ENCODE measurements at places on chromosomes 2 and 18.
A peak's percentile ranks its signal among the peaks of the same experiment; 100 is the strongest.

GRCh38 chr18:56982766-56983165, 164.1 kb upstream of the BOD1L2 start:
- no peak for DNase-seq

DNA sequence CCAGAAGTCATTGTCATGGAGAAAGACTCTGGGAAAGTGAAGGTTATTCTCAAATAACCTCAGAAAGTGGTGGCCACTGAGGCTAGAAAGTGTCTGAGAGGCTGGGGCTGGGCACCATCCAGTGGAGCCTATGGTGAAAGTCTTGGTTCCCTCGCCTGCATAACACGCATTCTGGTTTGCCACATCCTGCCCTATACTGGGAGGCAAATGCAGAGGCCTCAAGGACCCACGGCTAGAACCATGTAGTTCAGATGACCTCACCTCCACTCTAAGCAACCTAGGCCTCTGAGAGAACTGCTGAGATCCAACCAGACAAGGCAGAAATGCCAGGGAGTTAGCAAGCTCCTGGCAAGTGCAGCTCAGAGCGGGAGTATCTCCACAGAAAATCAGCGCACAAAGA, 5.1 kb downstream of the ITGB6 start:
- no peak for DNase-seq

- DNase-seq = no peak
These were observed 476.6 kb downstream of the CNTNAP5 start for GRCh38 chr2:124501575-124502152.

GRCh38 chr2:102301867-102302362, 9.4 kb upstream of the IL1RL1 start:
- no peak for DNase-seq

DNA sequence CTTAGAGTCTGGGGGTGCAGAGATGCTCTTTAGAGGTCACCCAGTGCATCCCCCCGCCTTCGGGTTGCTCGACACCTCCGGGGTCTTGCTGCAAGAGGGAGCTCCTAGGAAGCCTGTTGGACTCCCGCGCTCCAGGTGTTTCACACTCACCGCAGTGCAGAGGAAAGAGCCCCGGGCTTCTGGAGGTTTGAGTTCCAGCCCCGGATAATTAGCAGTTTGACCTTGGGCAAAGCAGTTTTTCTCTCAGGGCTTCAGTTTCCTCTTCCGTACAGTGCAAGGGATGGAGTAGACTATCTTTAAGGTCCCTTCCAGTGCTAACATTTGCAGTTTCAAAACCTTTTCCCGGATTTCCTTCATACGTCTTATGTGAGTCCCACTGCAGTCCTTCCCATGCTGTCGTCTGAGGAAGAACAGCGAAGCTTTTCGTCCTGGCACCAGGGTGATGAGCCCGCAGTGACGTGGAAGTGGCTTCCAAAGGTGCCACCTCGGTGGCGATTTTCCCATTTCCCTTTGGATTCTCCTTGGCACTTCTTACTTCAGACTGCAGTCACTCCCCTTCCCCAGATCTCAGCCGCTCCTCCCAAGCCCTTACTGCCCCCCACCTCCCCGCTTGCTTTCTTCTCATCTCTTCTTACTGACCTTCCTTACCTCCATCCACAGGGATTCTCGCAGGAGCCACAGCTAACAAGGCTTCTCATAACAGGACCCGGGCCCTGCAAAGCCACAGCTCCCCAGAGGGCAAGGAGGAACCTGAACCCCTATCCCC, 585 bp downstream of the PNKD start:
- DNase-seq = no peak

DNA sequence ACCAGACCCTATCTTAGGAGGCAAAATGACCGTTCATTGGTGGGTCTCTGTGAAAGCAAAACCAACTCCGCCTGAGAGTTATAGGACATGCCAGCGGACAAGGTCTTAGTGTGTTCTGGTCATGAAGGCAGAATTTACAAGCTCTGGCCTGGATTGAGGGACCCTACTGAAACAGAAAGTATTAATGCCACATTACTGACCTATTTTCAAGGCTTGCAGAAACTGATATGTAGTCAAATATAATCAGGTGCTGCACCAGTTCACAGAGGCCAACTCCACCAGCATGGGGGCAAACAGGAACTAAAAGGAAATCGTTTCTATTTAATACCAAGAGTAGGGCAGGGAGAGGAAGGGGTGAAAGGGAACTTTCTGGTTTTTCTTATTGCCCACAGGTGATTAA, 19.7 kb downstream of the TYMS start:
- no peak for DNase-seq

DNA sequence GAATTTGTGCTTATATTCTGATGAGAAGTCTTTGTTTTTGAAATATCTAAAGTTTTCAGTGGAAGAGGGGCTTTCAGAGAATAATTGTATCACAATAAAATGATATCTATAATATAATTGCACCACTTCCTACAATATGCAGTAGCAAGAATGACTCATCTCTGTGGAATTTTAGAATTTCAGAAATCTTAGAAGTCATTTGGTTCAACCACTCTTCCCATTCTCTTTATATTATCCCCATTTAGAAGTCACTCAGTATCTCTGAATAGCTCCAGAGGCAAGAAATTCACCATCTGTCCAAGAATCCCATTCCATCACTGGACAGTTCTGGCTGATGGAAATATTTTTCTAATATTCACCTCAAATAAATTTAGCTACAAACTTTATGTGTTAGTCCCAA, 59.3 kb upstream of the CCDC68 start:
- no peak for DNase-seq

GRCh38 chr2:189865826-189866225, 81.6 kb downstream of the PMS1 start:
- DNase-seq = no peak

DNA sequence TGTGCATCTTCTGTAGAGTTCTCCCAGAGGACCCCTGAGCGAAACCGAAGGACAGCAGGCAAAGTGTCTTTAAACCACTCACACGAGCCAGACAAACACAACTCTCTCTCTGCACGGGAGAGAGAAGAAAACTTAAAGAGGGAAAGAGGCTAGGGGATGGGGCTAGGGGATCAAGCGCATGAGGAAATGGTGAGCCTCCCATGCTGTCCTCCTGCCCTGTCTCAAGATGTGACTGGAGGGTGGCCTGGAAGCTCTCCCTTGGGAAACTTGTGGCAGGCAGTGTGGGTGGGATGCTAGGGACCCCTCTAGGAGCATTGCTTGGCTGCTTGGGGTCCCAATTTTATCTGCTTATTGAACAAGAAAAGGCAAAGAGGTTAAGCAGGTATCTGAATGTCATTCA, 44.5 kb downstream of the CYP26B1 start:
- DNase-seq = no peak

DNA sequence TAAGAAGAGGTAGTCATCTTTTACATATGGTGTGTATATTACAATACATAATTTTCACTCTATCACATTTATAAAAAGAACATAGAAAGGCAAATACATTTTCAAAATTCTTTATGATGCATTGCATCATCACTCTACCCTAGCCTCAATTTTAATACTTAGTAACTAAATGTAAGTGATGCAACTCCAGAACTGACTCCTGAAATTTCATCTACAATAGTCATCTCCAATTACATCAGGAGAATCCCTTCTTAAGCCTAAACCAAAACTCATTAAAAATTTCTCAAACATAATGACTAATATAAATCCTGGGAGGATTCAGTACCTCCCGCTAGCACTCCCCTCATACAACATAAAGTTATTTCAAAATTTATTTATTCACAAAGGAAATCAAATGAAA, 15.9 kb downstream of the TMX3 start:
- DNase-seq = no peak

DNA sequence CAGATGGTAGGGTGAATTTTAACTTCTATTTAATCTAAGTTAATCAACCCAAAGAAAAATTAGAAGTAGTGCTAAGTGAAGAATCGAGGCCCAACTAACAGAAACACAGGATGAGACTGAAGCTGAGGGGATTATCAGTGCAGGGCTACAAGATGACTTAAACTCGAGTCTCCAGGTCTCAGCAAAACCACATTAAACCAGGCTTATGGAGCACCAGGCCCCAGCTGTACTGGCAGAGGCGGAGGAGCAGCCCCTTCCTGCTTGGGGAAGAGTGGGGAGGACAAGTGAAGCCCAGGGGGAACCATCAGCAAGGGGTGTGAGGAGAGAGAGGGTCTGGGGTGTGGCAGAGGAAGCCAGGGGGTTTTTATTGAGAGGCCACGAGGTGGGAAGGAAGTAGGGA, 135.9 kb upstream of the EPAS1 start:
- no peak for DNase-seq

GRCh38 chr18:47280121-47280520, 28.7 kb upstream of the SKOR2 start:
- no peak for DNase-seq

DNA sequence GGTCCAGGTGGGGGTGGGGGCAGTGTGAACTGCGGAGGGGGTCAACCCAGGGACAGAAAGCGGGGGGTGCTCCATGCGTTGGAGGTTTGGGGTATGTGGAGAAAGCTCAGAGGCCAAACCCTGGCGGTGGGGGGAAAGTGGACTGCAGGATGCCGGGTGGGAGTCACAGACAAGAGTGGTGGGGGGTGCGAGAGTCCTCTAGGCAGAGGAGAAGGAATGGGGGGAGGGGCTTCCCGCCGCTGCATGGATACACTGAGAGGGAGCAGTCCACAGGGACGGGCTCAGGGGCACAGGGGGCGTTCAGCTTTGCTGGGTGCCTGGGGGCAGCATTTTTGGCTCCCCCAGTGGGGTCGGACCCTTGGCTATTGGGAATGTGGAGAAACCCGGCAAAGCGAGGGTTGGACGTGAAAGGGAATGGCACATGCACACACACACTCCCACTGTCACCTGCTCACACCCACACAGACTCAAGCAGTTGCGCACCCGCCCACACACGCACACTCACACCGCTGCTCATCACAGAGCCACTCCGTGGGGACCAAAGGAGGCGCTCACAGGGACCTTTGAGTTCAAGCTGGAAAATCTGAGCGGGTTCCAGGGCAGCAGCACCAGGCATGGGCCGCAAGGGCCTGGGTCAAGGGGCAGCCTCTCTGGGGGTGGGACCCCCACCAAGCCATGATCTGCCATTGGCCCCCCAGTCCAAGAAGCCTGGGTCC, 7.7 kb downstream of the GBX2 start:
- no peak for DNase-seq

GRCh38 chr2:211175956-211176355, 619.6 kb downstream of the CPS1 start:
- DNase-seq = no peak

- DNase-seq = no peak
These were observed 22.8 kb upstream of the KIDINS220 start for GRCh38 chr2:8860239-8860638.

DNA sequence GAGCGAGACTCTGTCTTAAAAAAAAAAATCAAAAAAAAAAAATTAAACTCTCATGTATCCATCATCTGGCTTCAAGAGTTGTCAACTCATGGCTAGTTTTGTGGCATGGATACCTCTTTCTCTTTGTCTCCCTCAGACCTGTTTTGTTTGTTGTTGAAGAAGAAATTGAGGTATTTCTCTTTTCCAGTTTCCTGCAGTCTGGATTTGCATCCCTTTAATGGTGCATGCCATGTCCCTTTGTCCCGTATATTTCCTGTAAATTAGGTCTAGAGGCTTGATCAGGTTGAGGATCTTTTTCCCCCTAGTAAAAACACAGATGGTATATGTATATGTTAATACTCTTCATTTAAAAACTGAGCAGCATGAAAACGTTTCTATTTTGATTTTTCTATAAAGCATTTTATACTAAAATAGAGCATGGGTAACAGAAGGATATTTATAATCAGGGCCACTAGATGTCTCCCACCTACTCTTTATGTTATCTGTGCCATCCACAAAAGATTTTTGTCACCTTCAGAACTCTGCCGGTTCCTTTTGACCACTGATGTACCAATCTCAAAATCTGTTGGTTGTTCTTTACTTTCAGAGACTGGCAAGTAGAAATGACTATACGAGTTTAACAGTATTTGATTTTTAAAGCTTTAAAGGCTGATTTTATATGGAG, 80.1 kb downstream of the GALNT1 start:
- peak; percentile 11 for DNase-seq

Data from NCI-H2029 treated with DMSO at 0.1 percent for 48 hours (cell line).